Gastroesophageal sphincter (tissue), 4 donors: ENCODE measurements at places on chromosomes 7 and 10.

- ATAC-seq, result peak; percentile 55
Measured at GRCh38 chr10:97713339-97713825, at the start of gene MARVELD1. TSS of gene MARVELD1 (plus strand) at chr10:97713730. CDS start at chr10:97713877, 147 bp downstream.

GRCh38 chr10:69359148-69359547, 57.6 kb downstream of the TACR2 start:
- no peak for ATAC-seq

DNA sequence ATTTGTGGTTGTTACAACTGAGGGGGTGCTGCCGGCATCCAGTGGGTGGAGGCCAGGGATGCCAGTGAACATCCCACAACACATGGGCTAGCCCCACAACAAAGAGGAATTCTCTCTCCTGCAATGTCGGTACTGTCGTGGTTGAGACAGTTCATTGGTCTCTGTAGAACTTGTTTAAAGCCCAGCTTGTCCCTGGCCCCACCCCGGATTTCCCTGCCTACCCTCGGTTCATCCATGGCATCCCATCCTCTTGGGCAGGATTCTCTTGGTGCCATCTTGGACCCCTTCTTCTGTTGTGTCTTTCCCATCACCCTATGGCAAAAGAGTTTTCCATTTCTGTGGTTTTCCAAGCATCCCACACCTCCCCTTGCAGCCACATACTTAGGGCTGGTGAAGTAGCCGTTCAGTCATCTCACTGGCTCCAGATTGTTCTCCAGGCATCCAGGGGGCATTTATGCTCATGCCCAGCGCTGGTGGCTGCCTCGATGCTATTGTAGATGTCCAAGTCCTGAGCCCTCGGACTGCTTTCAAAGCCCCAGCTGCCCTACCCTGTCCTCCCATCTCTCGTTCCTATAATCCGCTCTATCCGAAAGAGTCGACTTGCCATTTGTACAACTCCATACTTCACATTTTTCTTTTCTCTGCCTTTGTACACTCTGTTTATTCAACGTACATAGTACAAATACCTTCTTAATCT, 39.2 kb downstream of the MGMT start:
- ATAC-seq, result no peak

DNA sequence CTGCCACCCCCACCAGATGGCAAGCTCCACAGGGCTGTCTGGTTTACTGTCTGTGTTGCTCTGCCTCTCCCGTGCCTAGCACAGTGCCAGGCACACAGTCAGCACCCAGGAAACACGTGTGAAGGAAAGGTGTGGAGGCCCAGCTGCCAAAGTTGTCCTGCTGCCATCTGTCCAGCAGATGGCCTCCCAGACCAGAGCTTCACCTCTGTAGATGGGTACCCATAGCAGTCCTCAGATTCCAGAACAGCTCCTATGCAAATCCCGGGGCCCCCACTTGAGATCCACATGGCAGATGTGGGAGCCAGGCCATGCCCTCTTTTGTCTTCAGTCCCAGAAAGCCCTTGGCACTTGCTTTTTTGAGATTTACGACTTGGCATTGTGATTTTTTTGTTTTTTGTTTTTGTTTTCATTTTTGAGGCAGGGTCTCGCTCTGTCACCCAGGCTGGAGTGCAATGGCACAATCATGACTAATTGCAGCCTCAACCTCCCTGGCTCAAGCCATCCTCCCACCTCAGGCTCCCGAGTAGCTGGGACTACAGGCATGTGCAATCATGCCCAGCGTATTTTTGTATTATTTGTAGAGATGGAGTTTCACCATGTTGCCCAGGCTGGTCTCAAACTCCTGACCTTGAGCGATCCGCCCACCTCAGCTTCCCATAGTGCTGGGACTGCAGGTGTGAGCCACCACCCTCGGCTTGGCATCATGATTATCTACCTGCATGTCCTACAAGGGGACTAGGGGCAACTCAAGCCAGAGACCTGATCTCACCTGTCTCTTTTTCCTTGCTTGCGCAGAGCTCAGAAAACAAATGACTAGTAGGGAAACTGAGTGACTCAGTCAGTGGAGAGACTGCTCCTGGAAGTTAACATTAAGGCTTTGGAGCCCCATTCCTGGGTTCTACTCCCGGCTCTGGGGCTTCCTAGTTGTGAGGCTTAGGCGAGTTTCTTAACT, 16.9 kb upstream of the PALD1 start:
- peak; percentile 42 for ATAC-seq

GRCh38 chr10:31030260-31030659, 1.4 kb downstream of the ZNF438 start:
- ATAC-seq, result no peak

DNA sequence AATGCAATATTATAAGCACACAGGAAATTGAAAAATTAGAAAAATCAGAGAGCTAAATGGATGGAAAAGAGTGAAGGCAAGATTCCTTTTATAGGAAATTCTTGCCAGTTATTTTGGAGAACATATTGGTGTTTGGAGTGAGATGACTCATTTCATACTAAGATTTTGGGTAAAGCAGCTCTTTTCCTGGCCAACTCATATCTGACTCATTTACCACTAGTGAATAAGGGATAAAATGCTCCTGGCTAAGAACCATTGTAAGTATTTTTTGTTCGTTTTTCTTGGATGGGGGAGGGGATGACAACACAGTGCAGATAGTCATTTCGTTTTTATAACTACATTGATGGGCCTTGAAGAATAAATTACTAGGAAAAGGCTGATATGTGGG, 139.3 kb downstream of the TWIST1 start:
- peak; percentile 43 for ATAC-seq

DNA sequence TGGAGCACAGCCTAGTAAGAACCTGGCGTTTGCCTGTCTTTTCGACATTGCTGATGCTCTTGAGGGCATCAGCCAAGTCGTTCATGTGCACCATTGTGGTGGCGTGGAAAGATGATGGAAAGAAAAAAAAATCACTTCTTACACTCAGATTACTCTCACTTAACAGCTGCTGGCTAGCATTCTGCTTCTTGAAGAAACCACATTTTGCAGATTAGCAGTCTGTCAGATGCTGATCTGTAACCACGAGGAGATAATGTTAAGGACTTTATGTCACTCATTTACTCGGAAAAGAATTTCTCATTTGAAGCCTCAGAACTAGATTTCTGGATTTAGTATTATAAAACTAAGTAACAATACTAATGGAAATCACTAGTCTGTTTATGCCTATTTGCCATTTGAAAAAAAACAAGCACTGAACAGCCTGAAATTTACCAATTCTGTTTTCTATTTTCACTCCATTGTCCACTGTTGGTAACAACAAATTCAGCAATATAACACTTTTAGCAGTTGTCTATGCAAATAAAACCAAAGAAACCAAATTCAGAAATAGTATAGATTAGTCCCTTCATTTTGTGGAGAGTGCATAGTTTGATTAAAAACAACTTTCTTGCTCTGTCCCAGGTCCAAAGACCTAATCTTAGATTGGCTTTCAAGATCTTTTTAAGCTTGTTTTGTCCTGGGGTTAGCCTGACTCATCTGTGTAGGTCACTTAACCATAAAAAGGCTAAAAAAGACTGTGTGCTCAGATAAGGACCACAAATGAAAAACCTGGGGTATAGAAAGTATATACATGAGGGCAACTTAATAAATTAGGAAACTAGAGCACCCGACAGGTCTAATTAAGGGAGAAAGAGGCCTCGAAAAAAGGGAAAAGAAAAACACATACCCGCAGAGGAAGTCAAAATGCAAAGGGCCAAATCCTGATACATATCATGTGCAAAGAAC, 67.5 kb downstream of the NT5C2 start:
- no peak for ATAC-seq

- ATAC-seq, result no peak
Measured at GRCh38 chr10:133397938-133398337, 4.0 kb downstream of the MTG1 start.

- no peak for ATAC-seq
Measured at GRCh38 chr10:43444323-43444722, 7.4 kb downstream of the ZNF487 start.

GRCh38 chr7:122532406-122533269, 166.3 kb downstream of the RNF133 start:
- no peak for ATAC-seq

DNA sequence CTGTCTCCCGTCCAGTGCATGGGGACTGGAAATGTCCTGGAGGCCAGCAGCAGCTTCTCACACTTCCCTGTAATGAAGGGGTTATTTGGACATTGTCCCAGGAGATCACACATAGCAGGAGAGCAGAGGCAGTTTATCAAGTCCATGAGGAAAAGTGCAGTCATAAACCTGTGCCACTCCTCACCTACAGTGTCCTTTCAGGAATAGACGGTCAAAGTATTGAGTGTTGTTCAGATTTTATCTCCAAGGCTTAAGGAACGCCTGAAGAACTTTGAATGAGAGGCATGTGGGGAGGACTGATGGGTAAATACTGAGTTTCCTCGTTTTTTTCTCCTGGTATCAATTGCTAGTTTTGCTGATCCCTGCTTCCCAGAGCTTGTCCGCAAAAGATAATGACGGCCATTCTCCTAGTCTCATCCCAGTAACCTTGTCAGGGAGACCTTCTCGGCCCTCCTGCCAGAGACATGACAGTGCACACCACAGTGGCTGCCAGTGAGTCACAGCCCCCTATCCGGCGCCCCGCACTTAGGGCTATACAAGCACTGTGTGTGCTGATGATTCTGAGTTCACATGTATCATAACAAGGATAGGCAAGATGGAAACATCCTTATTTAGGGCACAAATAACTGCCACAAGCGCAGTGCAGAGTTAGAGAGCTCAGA, 495.5 kb upstream of the MGMT start:
- no peak for ATAC-seq

- ATAC-seq, result no peak
Measured at GRCh38 chr7:17467386-17467945, 169.0 kb downstream of the AHR start.

- peak; percentile 35 for ATAC-seq
Measured at GRCh38 chr10:105950410-105950809, 1214.1 kb downstream of the SORCS1 start.

- ATAC-seq, result peak; percentile 90
Measured at GRCh38 chr10:119028900-119029612, 458 bp upstream of the NANOS1 start.

- ATAC-seq, result no peak
Measured at GRCh38 chr7:45975847-45976484, 54.9 kb upstream of the IGFBP3 start.

- no peak for ATAC-seq
Measured at GRCh38 chr7:102208826-102209225, 77.8 kb upstream of the SH2B2 start.

GRCh38 chr10:98238391-98238790, 29.6 kb downstream of the LOXL4 start:
- no peak for ATAC-seq

DNA sequence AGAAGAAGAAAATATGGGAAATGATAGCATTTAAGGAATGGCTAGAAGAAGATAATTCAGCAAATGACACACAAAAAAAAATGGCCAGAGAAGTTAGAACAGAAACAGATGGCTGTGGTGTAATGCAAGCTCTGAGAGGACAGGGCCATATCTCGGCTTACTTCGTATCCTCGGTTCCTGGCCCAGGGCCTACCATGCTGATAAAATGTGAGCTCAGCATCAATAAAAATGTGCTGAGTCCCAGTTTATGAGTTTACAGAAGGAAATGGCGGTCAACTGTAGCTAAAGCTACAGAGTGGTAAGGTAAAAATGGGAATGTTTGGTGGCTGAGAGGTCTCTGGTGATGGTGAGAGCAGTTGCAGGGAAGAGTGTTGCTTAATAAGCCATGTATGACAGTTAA, 40.8 kb downstream of the HBP1 start:
- no peak for ATAC-seq

GRCh38 chr7:36040679-36041078, 112.4 kb upstream of the EEPD1 start:
- ATAC-seq, result no peak

DNA sequence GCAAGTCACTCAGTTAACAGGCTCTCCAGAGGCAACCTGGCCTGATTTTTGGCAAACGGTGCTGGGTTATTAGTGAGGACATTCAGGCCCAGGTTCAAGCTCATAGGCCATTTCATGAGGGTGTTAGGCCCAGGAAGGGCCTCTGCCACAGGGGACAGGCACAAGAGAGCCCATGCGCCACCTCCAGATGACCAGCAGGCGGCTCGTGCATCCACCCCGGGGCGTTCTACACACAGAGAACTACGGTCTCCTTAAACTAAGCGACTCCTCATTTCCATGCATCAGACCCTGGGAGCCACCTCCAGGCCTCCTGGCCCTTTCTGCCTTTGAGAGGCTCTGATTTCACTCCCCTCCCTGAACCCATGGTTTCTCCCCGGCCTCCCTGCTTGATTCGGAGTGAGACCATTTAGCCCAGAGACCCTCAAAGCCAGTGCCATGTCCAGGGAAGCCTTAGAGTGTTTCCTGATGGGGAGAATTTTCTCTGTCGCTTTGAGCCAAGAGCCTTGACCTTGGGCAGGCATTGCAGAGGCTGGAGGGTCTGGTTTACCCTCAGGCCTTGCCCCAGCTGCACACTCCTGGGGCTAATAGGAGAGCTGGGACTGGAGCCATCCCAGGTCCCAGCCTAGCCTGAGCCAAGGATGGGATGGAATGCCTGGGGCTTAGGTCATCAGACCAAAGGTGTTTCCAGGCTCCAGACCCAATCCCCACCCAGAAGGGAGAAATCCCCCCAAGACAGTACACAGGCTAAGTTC, 188.0 kb downstream of the GRID1 start:
- ATAC-seq, result no peak

DNA sequence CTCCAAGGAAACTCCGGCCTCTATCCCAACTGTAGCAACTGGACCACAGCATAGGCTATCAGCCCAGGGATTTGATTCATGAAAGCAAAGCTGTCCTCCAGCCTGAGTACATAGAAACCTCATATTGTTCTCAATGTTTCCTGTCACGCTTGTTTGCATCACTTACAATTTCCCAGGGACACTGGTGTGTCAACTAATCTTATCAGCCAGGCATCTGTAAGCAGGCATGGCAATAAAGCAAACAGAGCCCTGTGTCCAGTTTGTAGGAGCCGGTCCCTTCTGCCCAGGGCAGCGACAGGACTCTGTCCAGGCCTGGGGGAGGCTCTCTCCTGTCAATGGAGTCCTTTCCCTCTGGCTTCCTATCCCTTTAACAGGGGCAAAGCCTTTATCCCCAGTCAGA, 23.0 kb upstream of the CDHR3 start:
- ATAC-seq, result no peak
